Hematopoietic multipotent progenitor cell treated with erythropoietin and hydrocortisone succinate and interleukin-3 and kit ligand, for 4 days (in vitro differentiated cells): ENCODE measurements at places on chromosomes 3 and 15.

DNA sequence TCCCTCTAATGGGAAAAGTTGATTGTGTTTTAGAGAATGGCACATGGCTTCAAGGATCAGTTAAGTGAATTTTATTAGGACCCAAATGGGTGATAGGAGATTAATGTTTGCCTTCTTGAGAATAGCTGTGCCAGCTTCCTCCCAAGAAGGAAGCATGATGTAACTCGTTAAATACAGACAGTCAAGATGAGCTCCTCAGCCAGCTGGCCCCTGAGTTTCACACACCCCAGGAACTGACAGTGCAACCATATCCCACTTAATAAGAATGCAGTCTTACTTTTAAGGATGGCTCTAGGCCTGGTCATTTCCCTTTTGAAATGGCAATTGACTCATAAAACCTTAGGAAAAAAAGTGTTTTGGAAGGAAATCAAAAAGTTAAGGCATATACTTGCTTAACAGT is 472.8 kb upstream of the KCNMB2 start:
- DNase-seq, result peak; percentile 29

DNA sequence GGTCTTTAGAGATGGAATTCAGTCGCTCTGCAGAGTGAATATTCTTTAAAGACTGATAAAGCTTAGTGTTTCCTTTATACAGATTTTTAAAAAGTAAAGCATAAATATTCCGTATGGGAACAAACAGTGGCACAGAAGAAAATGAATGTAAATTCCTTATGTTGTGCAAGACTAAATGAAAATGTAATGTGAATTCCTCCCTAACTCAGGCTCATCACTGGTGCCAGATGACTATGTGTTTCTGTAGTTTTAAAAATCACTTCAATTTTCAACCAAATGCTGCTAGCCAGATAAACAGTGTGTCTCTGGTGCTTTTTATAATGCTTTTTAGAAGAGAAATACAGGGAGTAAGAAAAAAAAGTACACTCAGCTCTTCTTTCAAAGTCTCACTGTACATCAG is 154.8 kb upstream of the SNTN start:
- no peak for DNase-seq

DNA sequence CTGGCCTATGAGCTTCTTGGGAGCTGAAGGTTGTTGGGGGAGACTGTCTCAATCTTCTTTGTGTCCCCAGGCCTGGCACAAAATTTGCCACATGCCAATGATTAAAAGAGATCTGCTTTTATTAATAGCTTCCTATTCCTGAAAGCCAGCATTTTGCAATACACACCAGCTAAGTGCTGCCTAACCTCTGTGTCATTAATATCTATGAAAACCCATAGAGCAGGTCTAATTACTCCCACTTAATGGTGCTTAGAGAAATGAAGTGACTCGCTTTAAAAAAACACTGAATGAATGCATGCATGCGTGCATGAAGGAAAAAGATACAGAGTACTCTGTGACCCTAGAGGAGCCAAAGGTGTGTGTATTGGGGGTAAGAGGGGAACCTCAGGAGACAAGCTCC is 55.0 kb downstream of the SLC6A1 start:
- DNase-seq, result no peak

DNA sequence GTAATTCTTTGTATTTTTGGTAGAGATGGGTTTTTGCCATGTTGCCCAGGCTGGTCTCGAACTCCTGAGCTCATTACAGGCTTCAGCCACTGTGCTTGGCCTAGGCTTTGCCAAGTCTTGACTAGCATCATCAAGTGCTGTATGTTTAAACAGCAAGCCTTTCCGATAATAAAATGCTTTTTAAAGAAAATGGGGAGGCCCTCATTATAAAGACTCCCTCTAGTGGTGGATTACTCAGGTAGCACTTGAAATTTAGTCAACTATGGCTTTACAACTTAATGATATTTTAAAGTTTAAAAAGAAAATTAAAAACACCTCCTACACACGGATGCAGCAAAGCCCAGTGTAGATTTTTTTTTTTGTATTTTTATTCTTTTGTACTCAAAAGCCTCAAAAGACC is 213.6 kb downstream of the GAP43 start:
- peak; percentile 64 for DNase-seq

GRCh38 chr3:149378478-149379309 is 1.2 kb upstream of the TM4SF1 start:
- DNase-seq, result no peak

DNA sequence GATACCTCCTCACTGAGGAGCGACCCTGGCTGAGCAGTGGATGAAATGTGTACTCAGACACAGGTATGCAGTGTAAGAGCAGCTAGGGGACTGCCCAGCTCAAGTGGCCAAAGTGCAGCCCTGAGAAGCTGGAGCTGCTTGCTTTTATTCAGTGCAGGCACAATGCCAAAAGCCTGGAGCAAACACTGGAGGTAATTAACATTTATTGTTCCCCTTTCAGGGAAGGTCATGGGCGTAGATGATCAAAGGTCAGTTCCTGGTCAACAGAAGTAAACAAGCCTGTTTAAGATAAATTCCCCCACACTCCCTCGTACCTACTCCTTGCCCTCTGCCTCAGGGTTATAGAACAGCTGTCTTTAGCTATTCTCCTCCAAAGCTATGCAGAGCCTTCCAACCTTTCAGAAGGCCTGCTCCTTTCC is 17.5 kb downstream of the PLA2G4F start:
- no peak for DNase-seq

DNA sequence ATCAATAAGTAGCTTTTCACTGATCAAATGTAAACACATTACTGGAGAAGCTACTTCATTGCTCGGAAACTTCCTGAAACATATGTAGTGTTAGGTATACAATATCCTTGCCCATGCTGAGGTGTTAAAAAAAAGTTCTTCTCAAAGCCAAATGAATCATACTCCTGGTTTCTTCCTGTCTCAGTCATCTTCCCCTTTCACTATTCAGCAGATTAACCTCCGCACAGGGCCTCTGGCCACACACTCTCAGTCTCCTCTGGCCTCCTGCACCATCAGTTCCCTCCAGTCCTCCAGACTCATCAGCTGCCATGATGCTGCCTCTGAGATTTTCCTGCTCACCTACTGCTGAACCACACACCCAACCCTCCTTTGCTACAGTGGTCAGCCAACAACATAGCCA is 70.5 kb upstream of the BOC start:
- DNase-seq, result peak; percentile 10

GRCh38 chr3:56960234-56960917 is 100.1 kb upstream of the SPATA12 start:
- no peak for DNase-seq

DNA sequence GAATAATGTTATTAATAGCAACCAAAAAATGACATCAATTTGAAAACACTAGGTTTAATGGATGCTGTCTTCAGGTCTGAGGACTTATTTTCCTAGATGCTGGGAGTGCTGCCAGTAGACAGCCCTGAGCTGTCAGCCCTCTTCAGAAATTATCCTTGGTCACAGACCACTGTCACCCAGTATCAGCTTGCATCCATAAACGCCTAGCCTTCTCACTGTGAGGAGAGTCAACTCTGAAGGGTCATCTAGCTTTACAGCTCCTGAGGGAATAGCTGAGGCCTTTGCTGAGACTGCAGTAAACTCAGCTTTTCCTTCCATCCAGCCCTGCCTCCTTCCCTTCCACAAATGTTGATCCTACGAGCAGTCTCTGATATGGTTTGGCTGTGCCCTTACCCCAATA is 19.4 kb upstream of the MNS1 start:
- DNase-seq, result no peak
